ENCODE measurements at places on chromosomes 1 and 21.
A peak's percentile ranks its signal among the peaks of the same experiment; 100 is the strongest.

- DNase-seq, result peak; percentile 16
Observed at GRCh38 chr1:220339581-220339980, 67.3 kb upstream of the RAB3GAP2 start.

DNA sequence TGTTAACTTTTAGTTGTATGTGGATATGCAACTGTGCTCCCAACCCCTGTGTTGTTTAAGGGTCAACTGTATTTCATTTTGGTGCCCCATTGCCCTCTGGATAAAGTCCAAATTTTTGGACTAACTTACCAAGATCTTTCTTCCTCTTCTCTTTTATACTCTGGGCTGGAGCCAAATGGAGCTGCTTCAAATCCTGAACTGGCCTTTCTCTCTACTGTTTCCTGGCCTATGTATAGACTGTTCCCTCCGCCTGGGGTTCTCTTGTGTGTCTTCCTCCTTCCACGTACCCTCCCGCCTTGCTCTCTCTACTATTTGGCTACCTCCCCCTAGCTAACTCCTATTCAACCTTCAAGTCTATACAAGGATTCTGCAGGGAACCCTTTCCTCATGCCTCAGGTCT, 8.4 kb upstream of the CDC14A start:
- DNase-seq, result no peak

- DNase-seq, result no peak
Observed at GRCh38 chr1:178467837-178468236, 28.9 kb downstream of the CLEC20A start.

GRCh38 chr1:184545601-184546000, 158.8 kb downstream of the C1orf21 start:
- DNase-seq, result peak; percentile 31

DNA sequence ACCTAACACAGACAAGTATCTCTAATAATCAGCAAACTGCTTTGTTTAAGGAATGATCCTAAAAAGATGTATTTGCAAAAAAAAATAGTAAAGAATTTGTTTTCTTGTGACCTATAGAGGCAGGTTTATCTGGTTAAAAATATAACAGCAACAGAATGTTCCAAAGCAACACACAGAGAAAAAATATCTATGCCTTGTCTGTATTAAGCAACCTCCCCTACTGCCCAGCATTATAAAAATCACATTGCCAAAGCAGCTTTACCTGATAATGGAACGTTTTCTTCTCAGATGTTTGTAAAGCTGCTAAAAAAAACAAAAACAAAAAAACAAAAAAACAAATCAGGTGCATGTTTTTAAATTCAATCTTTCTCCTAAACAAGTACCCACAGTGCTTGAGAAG, 24.7 kb downstream of the PALMD start:
- DNase-seq, result no peak

- no peak for DNase-seq
Observed at GRCh38 chr1:188343914-188344313, 1515.2 kb downstream of the PLA2G4A start.

GRCh38 chr1:217244971-217245370, 385.9 kb downstream of the GPATCH2 start:
- DNase-seq, result no peak

DNA sequence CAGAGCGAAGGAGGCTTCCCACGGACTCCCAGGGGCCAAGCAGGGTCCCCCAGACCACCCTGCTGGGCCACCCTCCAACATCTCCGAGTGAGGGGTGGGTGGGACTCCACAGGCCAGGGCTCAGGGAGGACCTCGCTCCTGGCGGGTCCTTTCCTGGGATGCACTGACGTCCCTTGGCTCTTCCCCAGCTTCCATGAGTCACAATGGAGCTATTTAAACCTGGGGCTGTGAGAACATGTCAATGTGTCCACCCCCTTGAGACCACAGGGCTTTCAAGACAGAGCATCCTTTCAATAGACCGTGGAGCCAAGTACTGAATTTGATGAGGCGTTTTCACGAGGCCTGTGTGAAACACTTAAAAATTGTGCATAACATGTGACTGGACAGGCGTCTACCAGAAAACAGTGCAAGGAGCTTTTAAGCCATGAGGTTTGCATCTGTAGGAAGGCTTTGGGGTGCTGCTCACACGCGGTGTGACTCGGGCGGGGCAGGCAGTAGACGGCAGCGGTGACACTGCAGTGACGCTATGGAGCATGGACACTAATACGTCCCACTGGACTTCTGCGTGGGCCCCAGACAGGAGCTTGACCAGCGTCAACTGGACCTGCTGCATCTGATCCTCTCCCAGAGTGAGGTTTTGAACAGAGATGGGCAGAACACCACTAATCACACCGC, 24.1 kb upstream of the NPHP4 start:
- DNase-seq, result peak; percentile 74

DNA sequence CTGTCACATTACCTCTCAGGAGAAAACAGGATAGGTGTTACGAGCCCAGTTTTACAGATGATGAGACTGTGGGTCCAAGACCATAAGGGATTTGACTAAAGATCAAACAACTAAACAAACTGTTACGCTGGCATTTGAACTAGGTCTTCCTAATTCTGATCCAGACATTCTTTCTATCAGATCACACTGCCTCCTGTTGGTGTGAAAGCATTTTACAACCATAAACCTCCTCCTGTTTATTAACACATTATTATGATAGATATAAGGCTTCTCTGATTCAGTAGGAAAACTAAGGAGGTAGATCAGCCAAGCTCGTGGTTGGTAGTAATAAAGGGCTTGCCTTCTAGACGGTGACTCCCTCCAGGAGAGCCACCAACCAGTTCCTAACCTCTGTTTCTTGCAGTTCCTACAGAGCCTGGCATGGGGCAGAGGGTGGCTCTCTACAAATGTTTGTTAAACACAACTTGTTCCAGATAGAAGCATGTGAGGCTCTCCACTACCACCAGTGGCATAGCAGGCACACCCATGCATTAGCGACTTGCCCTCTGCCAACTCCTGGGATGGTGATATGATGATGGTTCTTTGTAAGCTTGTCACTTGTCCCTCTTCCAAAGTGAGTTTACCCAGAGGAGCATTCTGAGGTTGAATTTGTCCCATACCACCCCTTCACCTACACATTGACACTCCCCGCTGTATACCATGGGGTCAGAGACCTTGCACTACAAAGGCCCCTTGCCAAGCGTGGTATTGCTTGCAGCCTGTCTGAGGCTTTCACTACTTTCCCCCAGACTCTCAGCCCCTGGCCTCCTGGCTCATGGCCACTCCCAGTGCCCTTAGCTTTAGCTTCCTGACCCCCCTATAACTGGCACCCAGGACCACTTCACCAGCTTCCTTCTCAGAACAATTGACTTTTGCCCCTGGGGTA, 96.4 kb upstream of the HOOK1 start:
- no peak for DNase-seq

- no peak for DNase-seq
Observed at GRCh38 chr1:30277415-30277814, 446.0 kb downstream of the MATN1 start.

- no peak for DNase-seq
Observed at GRCh38 chr1:99589186-99589636, 56.7 kb upstream of the PALMD start.

GRCh38 chr1:7070389-7071029, 285.3 kb downstream of the CAMTA1 start:
- peak; percentile 61 for DNase-seq

DNA sequence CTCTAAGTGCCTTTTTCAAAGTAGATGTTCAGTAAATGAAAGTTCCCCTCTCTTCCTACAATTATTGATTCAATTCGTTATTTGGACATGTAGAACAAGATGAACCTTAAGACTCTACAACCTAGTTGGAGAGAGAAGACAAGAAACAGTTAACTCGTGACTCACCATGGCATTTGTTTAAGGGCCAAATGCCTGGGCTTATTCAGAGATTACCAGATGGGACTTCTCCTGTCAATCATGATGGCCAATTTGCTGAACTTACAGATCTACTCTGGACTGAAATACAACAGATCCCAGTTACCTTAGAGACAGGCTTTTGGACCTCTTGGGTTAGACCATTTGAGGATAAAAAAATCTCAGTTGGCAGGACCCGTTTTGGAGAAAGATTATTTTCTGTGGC, 93.5 kb downstream of the C1orf94 start:
- DNase-seq, result peak; percentile 24

GRCh38 chr1:171090604-171091003, at the start of gene FMO3:
FMO3 (plus strand) TSS chr1:171090905; CDS start chr1:171092659, 1,754 bp downstream.
- DNase-seq, result no peak

DNA sequence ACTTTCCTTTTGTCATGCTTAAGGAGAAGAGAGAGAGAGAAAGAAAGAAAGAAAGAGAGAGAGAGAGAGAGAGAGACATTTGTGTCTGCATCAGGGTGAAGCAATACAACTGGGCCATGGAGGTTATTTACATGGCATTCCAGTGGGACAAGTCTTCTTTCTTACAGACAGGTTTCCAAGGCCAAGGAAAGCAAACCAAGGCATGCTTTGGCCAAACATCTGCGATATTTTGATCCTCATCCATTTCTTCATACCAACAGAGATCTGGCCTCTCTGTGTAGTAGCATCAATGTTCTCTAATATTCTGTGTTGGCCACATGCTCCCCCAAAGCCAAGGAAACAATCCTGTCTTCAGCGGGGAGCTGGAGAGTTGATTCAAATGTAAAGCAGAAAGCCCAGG, 292.1 kb downstream of the SETD4 start:
- DNase-seq, result no peak

DNA sequence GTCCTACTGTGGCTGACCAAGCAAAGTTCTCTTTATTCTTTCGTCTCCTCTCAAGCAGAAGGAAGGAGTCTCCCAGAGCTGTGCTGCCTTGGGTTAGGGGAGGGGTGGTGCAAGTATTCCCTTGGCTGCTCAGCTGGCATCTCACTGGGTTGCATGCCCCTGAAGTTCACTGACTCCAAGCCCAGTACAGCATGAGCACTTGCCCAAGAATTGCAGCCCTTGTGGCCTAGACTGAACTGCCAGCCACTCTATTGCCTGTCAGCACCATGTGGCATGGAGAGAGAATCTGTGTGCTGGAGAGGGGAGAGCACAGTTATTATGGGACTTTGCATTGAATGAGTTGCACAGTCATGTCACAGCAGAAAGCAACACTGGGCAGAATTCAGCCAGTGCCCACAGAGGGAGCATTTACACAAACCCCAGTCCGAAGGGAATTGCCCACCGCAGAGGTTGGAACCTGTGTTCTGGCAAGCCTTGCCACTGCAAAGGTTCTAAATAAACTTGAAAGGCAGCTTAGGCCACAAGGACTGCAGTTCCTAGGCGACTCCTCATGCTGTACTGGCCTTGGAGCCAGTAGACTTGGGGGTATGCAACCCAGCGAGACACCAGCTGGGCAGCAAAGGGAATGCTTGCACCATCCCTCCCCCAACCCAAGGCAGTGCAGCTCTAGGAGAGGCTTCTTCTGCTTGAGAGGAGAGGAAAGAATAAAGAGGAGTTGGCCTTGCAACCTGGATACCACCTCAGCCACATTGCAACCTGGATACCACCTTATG, 28.8 kb downstream of the DR1 start:
- DNase-seq, result no peak

DNA sequence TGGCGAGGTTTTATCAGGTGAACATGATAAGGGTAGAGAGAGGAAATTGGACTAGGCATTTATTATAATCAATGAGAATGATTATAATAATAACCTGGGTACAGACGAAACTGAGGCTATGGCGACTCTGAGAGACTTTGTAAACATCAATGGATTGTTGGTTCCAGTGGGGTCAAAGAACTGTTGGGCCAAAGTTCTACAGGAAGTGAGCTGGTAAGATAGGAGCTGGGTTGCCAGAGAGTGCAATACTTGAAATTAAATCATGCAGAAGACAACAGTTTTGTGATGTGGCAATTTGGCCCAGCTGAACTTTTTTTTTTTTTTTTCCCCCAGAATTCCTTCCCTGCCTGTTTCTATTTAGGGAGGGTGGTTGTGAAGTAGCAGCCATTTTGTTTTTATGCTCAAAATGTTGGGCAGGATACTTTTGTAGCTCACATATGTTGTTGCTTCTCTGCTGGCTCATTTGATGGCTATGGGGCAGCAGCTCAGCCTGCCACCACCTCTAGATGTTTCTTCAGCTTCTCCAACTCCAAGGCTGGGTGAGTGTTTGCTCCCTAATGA, 286.5 kb upstream of the B3GALT2 start:
- DNase-seq, result no peak

DNA sequence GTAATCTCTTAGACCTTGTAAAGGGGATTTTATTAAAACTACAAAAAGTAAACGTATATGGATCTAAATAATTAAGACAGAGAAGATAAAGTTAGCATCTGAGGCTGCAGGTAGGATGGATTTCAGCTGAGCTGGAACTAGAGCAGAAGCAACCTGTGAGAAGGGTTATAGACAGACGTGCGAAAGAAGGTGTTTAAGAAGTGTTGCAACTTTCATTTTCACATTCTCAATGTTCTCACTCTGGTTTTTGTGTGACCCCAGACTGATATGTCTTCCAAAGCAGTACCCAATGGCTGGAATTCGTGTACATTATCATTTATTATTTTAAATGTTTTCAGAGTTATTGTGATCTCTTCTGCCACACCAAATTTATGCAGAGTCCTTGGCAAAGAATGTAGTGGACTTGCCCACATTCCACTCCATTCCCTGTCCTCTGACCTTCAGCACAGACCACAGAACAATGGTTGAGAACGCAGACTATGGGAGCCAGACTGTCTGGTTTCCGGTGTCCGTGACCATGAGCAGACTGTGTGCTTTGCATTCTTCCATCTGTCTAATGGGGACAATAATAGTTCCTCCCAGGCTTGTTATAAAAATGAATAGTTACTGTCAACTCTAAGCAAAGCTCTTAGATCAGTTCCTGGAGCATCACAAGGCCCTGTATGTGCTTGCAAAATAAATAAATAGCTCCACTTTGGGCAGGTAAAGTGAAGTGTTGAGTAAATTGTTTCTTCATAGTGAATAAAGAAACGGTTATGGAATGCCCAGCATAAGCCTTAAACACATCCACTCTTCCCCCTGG, 140.6 kb upstream of the SAMSN1 start:
- DNase-seq, result no peak

- DNase-seq, result peak; percentile 36
Observed at GRCh38 chr1:224357626-224358124, 996 bp downstream of the CNIH4 start.

DNA sequence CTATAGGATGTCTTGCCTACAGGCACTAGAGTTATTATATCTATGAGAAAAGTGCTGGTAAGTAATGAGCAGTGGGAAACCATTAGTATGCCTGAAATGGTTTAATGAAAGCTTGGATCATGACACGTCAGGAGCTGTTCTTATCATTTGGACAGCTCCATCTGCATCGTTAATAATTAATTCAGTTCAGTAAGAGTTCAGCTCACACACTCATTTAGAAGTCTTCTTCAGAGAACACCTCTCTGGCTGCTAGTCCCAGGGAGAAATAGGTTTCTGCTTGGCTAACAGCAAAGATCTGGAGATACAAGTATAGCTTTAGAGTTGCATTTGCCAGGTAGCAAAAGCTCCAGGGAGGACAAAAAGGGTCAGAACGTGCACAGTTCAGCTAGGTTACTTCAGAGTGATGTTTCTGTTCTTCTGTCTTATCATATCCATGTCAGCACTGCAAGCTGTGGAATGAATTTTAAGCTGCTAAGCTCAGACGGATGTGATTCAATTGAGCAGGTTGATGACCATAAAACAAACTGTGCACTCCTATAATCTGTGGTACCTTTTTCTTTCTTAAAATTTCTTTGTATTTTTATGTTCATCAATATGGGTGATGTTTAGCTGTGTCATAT, 173.6 kb downstream of the ADGRL2 start:
- DNase-seq, result no peak
